ENCODE measurements at places on chromosomes 6 and 20. TPM values are rescaled to one million over a fixed set of nuclear protein-coding genes. Genes with fewer than 3 reads are reported as not detected.

The SCAND1 gene
- 38.3 TPM for total RNA-seq

GRCh38 chr20:32991792-32992641 is 12.2 kb downstream of the SUN5 start:
- no peak for DNase-seq

DNA sequence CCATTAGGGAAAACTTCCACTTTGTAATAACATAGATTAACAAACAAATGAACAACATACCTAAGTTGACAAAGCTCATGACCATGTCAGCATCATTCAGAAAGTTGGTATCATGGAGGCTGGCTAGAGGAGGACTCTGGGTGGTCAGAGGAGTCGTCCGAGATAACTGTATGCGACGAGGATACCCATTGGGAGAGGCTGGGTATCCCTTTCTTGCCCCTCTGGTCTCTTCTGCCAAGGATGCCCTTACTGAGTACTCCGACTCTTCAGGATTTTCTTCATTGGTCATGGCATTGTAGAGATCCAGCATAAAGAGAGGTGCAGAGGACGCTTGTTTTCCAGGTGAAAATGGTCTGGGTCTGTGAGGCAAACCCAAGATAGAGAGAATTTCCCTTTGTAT is 1.1 kb downstream of the BMP5 start:
- no peak for DNase-seq

The HTR1E gene
- not detected for total RNA-seq

The FOXF2 gene
- total RNA-seq, result 0.09 TPM
